ENCODE measurements at places on chromosomes 1 and 21.

DNA sequence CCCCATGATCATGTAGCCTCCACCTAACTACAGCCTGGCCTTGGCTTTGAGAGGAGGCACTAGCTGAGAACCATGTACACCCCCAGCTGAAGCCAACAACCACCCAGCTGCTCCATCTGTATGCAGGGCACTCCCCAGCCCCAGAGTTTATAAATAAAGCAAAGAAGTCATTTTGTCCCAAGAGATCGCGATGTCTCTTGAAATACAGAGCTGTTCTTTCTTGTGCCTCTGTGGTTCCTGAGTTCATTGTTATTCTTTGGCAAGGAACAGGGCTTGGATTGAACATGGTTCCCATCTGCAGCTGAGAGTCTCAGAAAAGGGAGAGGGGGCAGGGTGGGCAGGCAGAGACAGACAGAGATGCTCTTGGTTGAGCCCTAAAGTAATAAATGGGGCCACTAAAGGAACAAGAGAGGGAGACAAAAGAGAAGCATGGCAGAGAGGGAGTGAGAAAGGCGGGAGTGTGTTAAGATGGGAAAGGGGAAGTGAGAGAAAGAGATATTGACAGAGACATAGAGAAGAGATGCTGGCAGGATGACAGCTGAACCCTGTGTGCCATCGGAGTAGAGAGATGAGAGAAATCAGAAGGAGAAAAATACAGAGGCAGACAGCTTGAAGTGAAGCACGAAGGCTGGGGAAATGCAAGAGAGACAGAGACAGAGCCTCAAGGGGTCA, 63.3 kb downstream of the TNR start:
- DNase-seq: no peak

DNA sequence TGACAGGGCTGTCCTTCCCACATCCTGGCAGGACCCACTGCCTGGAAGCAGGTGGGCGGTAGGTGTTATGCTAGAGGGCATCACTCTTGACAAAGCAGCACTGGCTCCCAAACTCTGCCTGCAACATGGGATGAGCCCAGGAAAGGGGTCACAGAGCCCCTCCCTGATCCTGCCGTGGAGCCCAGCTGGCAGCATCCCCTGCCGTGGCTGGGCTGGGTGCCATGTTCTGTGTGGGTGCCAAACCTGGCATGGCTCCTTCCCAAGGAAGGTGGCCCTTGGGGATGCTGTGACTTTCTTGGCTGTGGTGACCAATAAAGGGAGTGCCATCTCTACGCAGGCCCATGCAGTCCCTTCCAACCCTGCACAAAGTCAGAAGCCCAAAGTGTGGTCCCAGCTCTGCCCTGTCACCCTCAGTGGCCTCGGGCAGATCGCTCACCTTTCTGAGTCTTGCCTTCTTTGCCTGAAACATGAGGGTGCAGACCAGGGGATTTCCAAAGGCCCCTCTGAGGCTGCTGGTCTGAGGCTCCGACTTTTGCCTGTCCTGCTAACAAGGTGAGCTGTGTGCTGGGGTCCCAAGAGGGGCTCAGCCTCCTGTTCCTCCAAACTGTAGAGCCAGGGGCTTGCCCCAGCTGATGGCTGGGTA, 6.0 kb downstream of the CDK18 start:
- DNase-seq: no peak

GRCh38 chr21:43864313-43864961, 586 bp upstream of the AGPAT3 start:
- no peak for DNase-seq

DNA sequence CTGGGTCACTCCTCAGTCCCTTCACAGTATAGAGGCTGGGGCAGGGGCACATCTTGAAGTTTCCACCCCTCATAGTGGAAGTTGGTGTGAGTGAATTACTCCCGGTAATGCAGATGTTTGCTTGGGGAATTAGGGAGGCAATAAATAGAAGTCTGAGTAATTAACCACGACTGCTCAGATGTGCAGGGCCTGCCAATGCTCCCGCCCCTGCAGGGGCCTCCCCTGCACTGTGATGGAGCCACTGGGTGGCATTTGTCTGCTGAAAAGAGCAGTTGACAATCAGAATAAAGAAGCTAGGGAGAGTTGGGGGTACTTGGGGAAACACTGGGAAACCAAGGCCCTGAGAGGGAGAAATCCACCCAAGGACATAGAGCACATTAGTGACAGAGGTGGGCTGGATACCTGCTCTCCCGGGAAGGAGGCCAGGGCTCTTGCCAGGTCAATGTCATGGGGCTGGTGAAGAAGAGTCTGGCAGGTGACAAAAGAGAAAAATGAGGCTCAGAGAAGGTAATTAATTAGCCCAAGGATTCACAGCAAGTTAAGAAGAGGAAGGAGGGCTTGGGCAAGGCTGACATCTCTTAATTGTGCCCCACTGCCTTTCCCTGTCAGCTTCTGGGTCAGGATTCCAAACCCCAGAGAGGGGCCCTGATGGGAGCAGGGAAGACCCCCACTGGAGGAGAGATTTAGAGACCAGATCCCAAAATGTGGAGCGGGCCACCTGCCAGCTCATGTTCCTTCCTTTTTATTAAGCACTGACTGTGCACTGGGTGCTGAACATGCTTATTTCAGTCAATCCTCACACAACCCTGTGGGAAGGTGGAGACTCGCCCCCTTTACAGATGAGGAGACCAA, 436.2 kb downstream of the MATN1 start:
- DNase-seq: no peak

GRCh38 chr21:29360799-29361765, 62.4 kb downstream of the BACH1 start:
- no peak for DNase-seq

DNA sequence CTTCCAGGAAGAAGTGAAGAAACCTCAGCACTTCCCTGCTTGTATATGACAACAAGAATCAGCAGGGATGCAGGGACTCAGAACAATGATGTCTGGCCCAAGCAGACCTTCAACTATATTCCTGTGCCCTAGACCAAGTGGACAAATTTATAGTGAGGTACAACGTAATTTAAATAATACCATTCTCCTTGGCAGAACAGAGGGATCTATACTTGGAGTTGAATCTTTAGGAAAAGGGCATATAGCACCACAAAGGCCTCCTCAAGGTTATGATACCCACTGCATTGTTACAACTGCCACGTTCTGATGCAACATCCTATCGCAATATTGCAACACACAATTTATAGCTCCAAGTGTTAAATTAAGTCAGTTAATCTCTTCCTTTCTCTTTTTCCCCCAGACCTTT, 29.1 kb upstream of the GFI1 start:
- no peak for DNase-seq
